ENCODE measurements at places on chromosomes 3 and 15.

GRCh38 chr3:150790629-150791028 lies 27.7 kb upstream of the SIAH2 start:
- no peak for DNase-seq

- DNase-seq: no peak
These were observed 521.8 kb upstream of the CNTN3 start for GRCh38 chr3:75136100-75136897.

- DNase-seq: no peak
These were observed 28.6 kb upstream of the TLE3 start for GRCh38 chr15:70126362-70126761.

DNA sequence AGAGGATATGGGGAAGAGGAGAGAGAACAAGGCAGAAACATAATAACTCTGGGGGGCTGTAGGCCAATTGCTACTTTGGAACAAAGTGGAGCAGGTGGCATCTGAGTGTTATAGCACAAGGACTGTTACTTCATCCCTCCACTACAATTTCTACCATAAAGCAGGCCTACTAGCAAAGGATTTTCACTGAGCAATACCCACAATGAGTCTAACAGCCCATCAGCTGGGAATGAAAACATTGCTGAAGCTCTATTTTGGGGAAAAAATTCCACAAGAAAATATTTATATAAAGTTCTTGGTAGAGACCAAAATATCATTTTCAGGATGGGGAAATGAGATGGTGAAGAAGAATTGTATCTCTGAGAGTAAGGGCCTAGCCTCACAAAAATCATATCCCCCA lies 3.6 kb upstream of the SHC4 start:
- no peak for DNase-seq

DNA sequence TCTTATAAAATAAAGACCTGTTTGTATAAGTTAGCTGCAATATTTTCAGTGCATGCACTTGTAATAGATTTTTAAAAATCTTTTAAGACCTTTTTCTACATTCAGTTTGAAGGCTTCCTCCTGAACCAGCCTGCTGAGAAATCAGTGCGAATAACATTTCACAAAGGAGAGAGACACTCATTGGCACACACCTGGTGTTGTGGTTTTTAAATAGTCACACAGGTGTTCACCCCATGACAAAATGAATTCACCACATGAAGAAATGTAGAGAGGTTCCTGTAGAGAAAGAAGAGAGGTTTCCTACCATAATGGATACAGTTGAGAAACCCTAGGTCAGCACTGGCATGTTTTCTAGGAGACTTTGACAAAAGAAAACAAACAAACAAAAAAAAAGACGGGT lies 237.3 kb downstream of the CNTN6 start:
- no peak for DNase-seq

- DNase-seq: no peak
These were observed 37.1 kb downstream of the MYO5C start for GRCh38 chr15:52258461-52258860.

GRCh38 chr3:182364323-182364722 lies 429.0 kb upstream of the ATP11B start:
- no peak for DNase-seq

GRCh38 chr15:81105545-81105944 lies 28.5 kb upstream of the CFAP161 start:
- no peak for DNase-seq

GRCh38 chr15:35197306-35197705 lies 112.2 kb upstream of the NANOGP8 start:
- no peak for DNase-seq

- no peak for DNase-seq
These were observed 107.4 kb upstream of the SLC4A7 start for GRCh38 chr3:27591312-27592210.

- DNase-seq: no peak
These were observed 711.1 kb upstream of the GOLIM4 start for GRCh38 chr3:168806871-168807270.

DNA sequence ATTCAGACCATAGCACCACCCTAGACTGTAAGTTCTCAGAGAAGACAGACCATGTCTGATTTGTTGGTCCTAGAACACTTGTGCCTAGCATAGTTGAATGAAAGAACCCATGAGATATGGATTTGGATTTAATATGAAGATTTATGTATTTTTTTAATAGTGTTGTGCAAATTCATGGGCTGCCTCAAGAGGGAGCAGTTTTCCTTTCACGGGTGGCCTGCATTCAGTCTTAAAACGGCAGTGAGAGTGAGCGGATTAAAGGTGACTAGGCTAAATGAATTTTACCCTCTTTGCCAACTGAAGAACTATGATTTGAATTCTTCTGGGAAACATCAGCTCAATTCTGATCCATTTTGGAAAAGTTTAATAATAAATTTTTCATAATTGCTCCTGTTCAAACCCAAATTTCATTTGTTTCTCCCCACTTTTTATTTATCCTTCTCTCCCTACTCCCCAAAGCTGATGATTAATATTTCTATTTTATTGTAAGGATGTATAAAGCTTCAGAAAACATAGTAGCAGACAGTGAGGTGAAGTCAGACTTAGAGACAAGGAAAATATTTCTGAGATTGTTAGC lies 67.3 kb downstream of the MORC1 start:
- DNase-seq: no peak

DNA sequence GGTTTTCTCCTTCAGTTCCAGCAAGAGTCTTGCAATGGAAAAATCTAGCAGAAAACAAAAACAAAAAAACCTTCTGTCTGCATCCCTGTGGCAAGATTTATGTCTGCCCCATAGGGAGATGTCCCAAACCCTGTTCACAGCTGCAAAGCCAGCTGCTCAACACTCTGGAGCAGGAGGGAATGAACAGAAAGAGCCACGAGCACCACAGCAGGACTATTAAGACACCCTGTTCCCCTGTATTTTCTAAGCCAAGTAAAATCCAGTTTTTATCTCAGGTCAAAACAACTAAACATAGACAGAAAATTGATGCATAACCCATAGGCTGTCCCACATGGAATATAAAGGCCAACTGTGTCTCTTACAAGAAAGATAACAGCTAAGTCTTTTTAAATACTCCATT lies 357.9 kb downstream of the LSAMP start:
- DNase-seq: no peak

DNA sequence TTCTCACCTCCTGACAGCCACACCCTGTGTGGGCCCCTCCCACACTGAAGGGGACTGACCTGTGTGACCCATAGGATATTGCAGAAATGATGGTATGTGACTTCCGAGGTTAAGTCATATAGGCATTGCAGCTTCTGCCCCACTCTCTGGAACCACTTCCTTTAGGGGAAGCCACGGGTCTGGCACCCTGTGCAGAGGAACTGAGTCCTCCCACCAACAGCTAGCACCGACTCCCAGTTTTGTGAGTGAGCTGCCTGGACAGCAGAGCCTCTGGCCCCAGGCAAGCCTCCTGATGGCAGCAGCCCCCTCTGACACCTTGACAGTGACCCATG lies 24.6 kb upstream of the SLC6A6 start:
- no peak for DNase-seq

DNA sequence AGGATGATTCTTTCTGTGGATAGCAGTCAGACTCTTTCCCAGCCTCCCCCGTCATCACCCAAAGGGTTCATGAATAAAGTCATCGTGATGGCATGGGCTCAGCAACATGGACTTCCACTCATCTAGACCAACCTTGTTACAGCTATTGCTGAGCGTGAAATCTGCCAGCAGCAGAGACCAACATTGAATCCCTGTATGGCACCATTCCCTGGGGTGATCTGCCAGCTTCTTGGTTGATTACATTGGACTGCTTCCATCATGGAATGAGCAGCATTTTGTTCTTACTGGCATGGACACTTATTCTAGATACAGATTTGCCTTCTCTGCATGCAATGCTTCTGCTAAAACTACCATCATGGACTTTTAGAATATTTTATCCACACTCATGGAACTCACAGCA lies 195.6 kb upstream of the AZI2 start:
- DNase-seq: no peak

DNA sequence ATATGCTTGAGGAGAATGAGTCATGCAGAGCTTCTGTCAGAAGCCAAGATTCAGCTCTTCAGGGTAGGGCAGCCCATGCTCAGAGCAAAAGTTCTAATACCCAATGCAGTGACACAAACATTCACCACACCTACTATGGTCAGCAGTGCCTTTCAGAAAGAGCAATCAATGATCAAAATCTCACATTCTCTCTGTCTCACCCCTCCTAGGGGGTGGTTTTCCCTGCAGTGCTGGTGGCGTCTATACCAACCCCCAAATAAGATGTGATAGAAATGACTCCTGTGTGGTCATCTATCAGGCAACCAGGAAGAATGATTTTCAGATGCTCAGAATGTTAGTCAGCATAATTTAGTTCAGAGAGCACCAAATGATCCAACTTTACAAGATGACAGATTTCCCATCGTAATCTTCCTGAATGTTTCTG lies 385.3 kb downstream of the NTRK3 start:
- no peak for DNase-seq

DNA sequence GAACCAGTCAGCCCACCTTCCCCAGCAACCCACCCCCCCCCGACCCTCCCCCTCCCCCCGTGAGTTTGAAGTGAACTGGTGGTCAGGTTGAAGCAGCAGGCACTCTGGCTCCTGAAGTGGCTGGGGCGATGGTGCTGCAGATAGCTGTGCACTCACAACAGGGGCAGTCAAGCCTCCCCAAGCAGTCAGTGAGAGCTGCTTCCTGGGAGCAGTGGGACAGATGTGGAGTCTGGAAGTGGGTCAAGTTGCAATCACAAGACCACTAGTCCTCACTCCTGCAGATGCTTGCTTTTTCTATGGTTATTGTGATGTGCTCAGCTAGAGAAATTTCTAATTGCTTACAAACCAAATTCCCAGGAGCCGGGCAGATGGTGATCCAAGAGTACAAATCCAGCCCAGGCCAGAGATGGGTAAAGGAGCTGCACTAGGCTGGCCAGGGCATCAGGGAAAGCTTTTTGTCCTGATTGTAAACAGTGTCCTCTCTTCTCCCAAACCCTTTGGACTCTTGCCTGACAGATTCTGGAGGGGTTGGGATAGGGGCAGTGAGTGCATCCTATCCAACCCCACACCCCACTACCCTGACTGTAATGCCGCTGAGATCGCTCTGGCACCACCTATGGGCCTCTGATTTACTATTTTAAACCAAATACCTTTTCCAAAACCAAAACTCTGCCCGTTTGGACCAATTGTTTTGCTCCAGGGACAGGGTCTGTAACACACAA lies 9.8 kb upstream of the CLPX start:
- no peak for DNase-seq

DNA sequence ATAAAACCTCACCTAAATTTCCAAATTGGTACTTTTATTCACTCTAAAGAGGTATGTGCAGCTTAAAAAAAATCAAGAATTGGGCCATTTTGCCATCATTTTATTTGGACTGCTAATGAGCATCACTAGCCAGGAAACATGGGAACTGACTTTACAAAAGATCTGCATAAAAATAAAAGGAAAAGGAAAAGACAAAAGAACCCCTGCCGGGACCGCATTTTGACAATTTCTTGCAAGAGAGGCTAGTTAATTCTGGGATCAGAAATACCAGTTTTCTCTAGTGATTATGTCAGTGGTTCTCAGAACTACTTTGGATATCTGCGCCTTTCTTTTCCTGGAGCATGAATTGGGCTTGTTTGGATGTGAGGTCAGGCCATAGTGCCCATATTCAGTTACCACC lies 289.2 kb downstream of the CHST2 start:
- no peak for DNase-seq

DNA sequence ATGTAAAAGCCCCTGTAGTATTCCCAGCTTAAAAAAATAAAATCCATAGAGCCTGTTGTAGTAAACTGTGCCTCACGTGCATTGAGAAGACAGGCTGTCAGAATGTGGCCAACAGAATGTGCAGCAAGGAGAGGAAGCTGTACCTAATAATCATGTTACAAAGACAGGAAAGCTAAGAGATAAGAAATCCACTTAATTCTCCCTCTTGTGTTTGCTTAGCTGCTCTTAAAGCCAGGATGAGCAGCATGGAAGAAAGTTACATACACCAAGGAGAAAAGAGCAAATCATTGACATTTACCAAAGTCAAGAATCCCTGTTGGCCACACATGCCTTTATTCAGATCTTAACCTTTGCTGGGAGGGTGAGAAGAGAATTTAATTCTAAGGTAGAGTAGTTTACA lies 85.9 kb downstream of the TNIK start:
- no peak for DNase-seq

GRCh38 chr3:186705882-186706780 lies 11.0 kb upstream of the KNG1 start:
- DNase-seq: no peak

- DNase-seq: no peak
These were observed 14.0 kb downstream of the CLDN16 start for GRCh38 chr3:190401963-190402362.

DNA sequence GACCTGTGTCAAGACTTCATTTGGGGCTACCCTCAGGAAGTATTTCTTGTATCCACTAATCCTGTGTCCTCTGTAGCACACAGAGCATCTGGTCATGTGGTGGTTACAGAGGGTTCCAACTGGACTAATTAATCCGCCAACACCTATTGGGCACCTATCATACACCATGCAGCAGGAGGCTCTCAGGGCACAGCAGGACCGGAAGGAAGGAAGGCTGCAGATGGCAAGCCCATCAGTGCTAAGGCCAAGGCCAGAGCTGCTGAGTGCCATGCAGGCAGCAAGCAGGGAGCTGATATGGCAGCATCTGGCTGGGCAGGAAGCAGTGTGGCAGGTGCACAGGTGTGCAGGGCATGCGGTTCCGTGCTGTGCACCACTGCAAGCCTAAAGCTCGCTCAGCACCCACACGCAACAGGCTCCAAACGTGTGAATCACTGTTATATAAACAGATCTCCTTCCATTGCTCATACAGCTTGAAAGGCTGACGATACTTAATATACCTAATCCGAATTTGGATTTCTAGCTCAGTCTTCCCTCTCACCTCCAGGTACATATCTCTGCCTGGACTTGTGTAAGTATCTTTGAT lies 64.4 kb upstream of the SNRPA1 start:
- DNase-seq: no peak

DNA sequence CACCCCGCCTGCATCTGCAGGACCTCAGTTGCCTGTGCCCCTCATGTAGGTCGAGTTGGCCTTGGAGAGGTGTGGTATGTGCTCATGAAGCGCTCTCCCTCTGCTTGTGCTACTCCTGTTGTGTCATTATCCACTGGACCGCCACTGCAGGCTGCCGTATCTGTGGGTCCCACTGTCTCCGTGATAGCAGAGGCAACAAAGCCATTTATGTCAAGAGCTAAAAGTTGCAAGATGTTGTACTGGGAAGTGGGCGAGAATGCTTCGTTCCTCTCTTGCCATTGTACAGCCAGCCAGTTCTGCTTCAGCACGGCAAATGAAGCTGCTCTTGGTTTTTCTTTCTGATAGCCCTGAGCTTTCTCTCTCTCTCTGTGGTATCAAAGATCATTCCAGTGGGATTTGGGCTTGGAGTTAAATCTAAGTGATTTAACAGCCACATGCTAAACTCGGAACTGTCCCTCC lies 89.0 kb downstream of the TMEM212 start:
- no peak for DNase-seq
